ENCODE measurements at places on chromosomes 2 and 18. TPM values are rescaled to one million over a fixed set of nuclear protein-coding genes. Genes with fewer than 3 reads are reported as not detected.

DNA sequence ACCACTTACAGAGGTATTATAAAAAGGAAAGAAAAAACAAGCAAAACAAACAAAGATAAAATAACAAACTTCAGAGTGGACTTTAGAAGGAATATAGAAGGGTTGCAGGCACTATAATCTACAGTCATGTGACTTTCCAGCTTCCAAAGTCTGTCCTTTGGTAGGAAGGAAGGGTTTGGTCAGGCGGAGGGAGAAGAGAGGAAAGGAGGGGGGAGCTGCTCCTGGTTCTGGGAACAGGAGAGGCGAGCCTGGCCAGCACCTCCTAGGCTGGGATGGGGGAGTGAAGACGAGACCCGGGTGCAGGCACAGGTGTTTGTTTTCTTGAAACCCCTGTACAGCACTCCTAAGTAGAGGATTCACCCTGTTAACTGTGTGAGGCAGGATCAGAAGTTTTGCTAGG is 53.8 kb upstream of the GATA6 start:
- DNase-seq: no peak

GRCh38 chr2:166042768-166043390 is 84.9 kb downstream of the SCN1A start:
- no peak for DNase-seq

GRCh38 chr2:149167001-149167780 is 128.7 kb downstream of the LYPD6B start:
- DNase-seq: no peak

DNA sequence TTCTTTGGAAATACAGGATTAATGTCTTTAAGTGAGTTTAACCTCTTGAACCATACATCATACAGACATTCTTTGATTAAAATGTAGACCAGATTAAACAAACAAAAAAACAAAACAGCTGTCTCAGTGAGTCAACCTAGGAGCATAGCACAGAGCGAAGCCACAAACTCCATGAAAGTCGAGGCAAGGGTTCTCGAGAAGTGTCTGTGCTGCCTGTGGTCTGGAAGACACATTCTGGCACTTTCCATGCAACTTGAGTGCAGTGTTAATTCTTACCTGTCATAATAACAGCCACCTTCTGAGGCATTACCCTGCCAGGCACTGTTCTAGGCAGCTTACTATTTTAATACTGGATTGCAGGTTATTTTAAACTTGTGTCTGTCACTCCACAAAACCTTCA is 435.5 kb upstream of the MMADHC start:
- no peak for DNase-seq

DNA sequence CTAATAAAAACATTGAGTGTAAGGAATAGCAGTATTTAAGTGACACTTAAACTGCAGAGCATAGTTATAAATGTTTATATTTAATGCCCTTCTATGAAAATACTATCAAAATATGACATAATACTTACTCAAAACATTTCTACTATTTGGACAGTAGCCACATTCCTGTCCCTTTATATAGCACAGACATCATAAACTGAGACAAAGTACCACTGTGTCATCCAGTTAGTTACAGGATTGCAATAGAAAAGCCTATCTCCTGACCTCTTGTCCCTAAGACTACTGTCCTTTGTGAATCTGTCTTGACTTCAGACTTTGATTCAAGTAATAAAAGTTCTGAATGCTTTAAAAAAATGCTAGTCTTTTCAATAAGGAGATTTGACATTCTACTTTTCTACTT is 1528.5 kb upstream of the NXPH2 start:
- no peak for DNase-seq

- no peak for DNase-seq
These were observed 89.3 kb downstream of the PDE11A start for GRCh38 chr2:177983183-177983788.

- DNase-seq: no peak
These were observed 153.2 kb upstream of the MYO3B start for GRCh38 chr2:170024721-170025120.

DNA sequence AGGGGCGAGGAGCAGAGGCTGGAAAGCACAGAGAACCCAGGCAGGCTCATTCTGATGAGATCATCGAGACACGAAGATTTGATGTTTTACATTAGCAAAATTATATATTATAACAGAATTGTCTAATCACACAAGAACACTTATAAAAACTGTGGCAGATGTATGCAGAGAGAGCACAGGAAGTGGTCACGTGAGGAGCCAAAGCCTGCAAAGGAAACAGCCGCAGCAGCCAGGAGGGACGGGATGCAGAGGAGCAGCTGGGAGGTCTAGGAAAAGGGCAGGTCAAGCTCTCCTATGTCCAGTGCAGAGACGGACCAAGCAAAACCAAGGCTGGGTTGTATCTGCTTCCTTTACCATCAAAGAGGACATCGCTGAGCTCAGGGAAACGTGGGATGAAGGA is 355.1 kb upstream of the MYT1L start:
- no peak for DNase-seq

The PAPOLG gene
- 20.5 TPM for total RNA-seq

The SFTPB gene
- total RNA-seq: 0.05 TPM

The RGPD4 gene
- 0.07 TPM for total RNA-seq

The CDKL4 gene
- not detected for total RNA-seq

The NYAP2 gene
- total RNA-seq: not detected

GRCh38 chr18:30487962-30488361 is 554.6 kb downstream of the DSC3 start:
- DNase-seq: no peak

The HOXD11 gene
- not detected for total RNA-seq

DNA sequence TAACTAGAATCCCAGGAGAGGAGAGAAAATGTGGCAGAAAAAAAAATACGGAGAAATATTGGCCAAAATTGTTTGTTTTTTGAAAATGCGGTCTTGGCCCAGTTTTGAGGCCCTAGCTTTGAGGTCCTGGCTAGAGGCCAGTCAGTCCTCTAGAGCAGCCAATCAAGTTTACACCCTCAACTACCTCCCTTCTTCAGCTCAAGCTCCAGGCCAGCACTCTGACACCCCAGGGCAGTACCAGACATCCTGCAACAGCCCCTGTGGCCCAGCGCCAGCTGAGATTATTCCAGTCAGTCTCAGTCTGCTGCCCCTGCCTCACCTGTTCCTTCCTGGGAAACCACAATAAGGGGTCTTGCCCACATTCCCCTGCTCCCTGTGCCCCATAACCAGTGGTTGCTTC is 107.7 kb downstream of the UGGT1 start:
- no peak for DNase-seq

The BCL11A gene
- total RNA-seq: 279 TPM

DNA sequence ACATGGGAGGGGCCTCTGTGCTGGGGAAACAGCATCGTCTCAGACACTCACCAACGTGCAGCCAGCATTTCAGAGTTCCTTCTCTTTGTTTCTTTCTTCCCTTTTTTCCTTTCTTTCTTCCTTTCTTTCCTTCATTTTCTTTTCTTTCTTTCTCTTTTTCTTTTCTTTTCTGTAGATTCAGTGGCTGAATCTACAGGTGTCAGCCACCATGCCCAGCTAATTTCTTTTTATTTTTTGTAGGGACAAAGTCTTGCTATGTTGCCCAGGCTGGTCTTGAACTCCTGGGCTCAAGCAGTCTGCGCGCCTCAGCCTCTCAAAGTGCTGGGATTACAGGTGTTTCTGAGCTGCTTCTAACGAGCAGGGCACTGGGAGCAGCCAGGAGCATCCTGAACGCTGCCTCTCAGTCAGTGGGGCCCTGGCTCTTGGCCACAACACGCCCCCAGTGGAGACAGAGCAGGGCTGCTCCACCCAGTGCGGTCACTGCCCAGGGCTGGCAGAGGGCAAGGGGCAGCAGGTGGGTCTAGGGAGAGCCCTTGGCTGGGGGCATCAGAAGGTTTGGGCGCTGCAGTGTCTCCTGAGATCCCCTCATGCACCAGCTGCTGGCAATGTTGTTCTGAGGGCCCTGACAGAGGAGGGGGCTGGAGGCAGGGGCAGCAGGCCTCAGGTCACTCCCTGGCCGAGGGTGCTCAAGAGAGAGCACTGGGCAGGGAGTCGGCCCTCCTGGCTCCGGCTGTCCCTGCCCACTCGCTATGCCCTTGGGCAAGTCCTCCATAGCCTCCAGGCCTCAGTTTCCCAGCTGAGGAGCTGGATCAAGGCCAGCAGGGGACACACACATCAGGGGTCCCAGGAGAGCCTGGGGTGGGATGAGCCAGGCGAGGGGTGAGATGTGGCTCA is 4.7 kb upstream of the KLHL30 start:
- DNase-seq: no peak

The UGT1A3 gene
- not detected for total RNA-seq

- no peak for DNase-seq
These were observed 267.8 kb upstream of the NCKAP5 start for GRCh38 chr2:133835821-133836619.

DNA sequence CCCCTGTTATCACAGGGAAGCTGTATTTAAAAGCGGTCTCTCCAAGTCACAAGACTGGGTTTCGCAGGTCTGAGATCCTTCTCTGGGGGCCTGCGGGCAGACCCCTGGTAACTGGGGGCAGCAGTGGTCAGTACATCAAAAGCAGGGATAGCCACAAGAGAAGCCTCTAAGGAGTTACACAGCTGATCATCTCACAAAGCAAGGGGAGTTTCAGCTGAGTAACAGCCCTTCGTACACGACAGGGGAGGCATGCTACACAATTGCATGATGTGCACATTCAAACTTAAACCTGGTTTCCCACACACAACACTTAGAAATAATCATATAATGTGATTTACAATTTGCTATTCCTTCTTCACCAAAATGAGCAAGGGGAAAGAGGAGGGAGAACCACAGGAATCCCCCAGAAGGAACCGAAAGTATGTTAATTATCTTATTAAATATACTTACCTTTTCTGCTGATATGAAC is 87.5 kb downstream of the TMEM131 start:
- DNase-seq: no peak

DNA sequence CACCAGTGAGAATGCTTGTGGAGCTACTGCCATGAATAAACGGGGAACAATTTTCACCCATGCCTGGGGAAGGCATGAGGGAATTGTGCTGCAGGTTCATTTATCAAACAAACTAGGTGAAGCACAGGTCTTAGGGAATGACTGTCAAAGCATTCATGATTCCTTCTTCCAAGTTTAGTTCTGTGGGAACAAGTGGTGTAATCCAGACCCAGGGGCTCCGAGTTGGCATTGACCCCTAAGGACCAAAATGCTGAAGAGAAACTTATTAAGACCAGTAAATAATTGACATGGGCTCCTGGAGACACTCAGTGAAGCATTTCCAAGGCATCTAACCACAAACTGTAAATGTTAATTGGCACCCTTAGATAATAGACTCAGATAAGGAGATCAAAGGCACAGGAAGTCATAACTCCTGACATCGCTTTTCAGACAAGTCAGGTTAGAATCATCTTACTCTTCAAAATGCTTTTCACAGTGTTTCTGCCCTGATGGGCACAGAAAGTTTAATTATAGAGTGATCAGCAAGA is 96.9 kb downstream of the SPP2 start:
- no peak for DNase-seq

DNA sequence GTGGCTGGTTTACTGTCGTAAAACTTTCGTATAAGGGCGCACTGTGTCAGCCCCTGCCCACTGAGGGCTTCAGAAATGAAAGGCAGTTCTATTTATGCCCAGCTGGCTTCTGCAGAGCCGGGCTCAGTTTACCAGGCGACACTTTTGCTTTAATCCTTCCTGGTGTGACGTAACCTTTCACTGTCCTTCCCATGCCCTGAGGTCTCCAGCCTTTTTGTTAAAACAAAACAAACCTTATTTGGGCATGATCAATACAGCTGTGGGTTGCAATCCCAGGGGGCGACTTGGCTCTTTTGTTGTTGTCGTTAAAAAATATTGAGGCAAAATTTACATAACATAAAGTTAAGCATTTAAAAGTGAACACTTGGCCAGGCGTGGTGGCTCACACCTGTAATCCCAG is 85.3 kb downstream of the AGAP1 start:
- DNase-seq: no peak

DNA sequence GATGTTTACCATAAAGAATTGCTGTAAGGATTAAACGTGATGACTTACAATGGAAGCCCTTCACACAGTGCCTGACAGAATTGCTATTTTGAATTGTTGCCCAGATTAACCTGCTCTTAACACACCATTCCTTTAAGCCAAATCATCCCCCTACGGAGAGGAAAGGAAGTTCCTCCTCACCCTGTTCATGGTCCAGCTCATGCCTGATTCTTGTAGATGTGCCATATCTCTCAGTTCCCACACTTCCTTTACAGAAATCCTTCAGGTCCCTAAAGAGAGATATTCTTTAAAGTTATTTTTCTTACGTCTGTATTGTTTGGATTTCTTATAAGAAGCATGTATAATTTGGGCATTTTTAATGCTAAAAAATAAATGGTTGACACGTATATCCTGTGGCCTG is 127.5 kb upstream of the DAPL1 start:
- DNase-seq: no peak

GRCh38 chr2:232573042-232573441 is 22.6 kb downstream of the EIF4E2 start:
- no peak for DNase-seq

GRCh38 chr18:76349067-76349715 is 145.9 kb downstream of the ZNF516 start:
- peak; percentile 38 for DNase-seq

DNA sequence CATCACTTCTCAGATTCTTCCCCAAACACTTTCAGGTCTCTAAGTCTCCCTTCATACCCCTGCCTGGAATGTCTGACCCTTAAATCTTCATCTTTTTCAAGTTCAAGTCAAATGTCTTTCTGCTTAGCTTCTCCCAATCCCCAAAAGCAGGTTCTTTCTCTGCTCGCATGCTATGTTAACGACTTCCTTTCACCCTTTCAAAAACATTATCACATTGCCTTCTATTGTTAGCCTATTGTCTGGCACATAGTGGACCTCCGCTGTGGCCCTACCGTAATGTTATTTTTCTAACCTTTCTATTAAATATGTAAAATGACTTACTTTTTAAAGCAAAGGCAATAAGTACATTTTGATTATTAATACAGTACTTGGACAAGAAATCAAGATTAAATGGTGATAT is 2.2 kb downstream of the CDKL4 start:
- DNase-seq: no peak

- no peak for DNase-seq
These were observed 4.7 kb downstream of the EFEMP1 start for GRCh38 chr2:55918856-55919255.

- no peak for DNase-seq
These were observed 25.9 kb upstream of the SGPP2 start for GRCh38 chr2:222398446-222398885.

DNA sequence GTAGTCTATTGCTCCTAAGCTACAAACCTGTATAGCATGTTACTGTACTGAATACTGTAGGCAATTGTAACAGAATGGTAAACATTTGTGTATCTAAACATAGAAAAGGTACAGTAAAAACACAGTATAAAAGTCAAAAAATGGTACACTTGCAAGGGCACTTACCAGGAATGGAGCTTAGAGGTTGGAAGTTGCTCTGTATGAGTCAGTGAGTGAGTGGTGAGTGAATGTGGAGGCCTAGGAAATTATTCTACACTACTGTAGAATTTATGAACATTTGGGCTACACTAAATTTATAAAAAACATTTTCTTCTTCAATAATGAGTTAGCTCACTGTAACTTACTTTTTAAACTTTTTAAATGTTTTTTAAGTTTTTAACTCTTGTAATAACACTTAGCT is 19.0 kb downstream of the NABP1 start:
- no peak for DNase-seq

- DNase-seq: no peak
These were observed 50.4 kb downstream of the MBD2 start for GRCh38 chr18:54173980-54174630.

The C2orf81 gene
- 5.5 TPM for total RNA-seq

- DNase-seq: no peak
These were observed 12.2 kb downstream of the MYOM1 start for GRCh38 chr18:3207565-3207964.

- no peak for DNase-seq
These were observed 50.9 kb downstream of the NCAPH start for GRCh38 chr2:96386470-96386869.

GRCh38 chr2:58604096-58604495 is 363.0 kb upstream of the FANCL start:
- DNase-seq: no peak

The AMER3 gene
- not detected for total RNA-seq
